ENCODE measurements at places on chromosomes 12 and 14.
A peak's percentile ranks its signal among the peaks of the same experiment; 100 is the strongest.

DNA sequence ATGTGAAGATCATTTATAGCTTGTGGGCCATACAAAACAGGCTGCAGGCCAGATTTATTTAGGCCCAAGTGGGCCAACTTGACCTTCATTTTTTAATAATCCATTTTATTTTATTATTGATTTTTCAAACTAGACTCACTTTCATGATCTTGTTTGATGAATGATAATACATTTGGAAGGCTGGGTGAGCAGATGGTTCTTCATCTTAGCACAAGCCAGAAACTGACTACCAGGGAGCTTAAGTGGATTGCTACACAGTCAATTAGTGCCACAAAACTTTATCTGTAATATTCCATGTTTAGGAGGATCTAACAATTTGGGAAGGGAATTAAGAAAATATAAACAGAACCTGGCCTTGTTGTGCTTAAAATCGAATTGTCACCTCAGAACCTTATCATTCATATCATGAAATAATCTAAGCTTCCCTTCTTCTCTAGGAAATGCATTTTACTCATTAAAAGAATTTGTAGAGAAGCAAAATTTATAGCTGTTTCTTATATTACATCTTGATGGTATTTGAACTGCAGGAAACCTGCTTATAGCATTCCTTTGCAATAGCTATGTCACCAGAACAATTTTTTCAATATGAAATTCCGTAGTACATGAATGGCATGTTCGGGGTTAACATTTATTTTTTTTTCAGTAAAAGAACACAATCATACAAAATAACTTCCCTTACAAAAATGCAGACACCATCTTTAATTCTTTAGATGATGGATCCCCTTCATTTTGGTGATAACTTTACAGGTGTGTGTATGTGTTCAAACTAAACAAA lies 62.0 kb upstream of the CSRP2 start:
- DNase-seq, result no peak

- DNase-seq, result no peak
Observed at GRCh38 chr12:62737188-62737587, 197.8 kb downstream of the PPM1H start.

- no peak for DNase-seq
Observed at GRCh38 chr12:49558526-49558925, 9.4 kb downstream of the MCRS1 start.

DNA sequence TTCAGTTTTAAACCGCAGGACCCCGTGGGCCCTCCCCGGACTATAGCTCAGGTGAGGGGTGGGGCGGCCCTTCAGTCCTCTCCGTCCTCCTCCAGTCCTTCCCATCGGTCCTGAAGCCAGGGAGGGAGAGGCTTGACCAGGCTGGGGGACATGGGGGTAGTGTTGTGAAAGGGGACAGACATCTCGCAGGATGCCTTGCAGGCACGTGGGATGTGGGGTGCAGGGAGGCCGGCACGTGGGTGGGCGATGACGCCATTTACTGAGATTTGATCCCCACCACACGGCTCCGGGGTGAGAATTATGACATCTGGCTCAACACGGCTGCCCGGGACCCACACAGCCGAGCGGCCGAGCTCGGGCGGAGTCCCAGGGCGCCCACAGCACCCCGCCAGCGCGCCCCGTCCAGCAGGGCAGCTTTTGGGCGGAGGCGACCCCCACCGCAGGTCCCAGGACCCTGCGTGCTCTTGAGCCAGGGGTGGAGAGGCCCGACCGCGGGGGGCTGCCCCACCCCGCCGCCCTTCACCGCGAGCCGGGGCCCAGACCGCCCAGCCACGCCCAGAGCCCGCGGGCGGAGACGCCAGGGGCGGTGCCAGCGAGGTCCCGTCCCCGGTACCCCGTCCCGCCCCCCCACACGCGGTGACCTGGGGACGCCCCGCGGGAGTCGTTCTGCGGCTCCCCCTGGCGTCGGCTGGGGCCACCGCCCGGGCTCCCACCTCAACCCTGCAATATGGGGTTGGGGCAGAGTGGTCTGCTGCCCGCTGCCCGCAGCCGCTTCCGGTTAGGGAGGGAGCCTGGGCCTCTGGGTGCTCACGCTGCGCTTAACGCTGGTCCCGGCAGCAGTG lies 3.3 kb upstream of the EXOC3L4 start:
- no peak for DNase-seq

- DNase-seq, result no peak
Observed at GRCh38 chr12:81081726-81082125, 3.8 kb downstream of the ACSS3 start.

GRCh38 chr14:104953896-104954656 lies 24.1 kb downstream of the AHNAK2 start:
- no peak for DNase-seq

GRCh38 chr12:30782316-30783173 lies 27.8 kb upstream of the CAPRIN2 start:
- DNase-seq, result no peak

DNA sequence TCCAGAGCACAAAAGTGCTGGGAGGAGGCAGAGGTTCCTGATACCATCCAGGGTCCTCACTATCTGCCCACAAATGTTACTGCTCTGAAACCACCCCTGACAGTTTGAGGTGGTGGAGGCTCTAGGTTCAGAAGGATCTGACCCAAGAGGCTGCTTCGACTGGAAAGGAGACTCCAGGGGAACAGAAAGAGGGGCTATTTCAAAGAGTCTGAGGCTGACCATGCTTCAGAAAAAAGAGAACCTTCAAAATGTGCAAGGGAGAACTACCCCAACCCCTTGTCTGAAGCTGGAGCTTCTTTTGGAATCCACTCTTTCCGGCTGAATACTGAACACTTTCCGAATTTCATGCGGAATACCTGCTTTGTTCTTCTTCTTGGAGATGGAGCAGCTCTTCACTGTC lies 41.8 kb downstream of the RBM19 start:
- no peak for DNase-seq

DNA sequence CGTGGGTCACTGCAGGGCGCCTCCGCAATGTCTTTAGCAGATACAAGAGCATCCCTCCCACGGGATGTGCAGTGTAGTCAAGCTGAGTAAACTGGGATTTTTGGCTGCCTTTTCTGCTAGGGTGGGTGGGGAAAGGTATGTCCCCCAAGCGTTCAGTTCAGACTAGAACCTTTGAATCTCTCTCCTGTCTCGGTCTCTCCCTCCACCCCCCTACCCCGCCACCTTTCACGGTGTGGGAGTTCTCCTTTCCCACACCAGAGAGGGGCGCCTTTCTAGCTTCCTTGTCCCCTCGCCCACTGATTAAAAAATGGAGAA lies 525 bp upstream of the FAR2 start:
- no peak for DNase-seq

- DNase-seq, result no peak
Observed at GRCh38 chr12:132439333-132439904, 50.5 kb upstream of the FBRSL1 start.

DNA sequence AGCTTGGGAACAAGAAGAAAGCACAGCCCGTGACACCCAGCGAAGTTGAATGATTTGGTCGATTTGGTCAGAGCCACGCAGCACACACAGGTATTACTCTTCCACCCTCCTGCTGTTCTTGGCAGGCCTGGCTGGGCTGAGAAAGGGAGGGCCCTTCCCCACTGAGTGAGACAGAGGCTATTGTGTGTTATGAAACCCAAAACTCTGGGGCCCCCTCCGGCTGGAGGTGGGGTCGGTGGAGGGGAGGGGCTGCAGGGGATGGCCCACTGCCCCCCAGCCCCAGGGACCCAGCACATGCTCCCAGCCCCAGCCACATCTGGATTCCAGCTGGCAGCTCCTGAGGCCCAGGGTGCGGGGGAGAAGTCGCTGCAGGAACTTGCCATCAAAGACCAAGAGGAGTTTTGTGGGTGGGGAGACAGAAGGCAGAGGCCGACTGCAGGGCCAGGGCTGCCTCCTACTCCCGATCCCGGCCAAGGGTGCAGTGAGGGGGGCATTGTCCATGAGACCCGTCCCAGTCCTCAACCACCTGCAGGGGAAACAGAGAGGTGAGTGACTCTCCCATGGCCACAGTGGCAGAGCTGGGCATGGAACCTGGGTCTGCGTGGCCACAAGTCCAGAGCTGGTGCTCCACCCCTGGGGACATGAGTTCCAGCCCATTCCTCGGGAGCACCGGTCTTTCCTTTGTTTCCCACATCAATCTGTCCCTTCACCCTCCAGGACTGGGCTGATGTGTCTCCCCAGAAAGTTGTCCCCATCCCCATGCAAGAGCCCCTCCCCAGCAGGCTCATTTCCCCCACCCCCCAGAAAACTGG lies 8.7 kb downstream of the TMEM119 start:
- no peak for DNase-seq

DNA sequence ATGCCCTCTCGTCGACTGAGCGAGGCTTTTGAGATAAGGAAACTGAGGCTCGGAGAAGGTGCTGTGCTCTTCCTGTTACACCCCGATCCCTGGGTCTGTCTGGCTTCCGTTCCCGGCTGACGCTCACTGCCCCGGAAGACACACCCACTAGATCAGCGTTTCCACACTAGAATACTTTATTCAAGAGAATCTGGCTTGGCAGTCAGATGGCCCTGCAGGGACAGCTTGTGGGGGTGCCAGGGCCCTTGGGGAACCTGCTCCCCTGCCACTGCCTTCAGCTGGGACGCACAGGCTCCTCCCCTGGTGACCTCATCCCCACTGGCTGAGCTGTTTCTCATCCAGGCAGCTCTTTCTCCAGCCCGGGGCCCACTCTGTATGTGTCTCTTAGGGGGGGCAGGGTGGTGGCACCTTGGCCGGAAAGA lies 13.7 kb downstream of the PGF start:
- no peak for DNase-seq

GRCh38 chr14:59711080-59711479 lies 134.5 kb upstream of the CCDC175 start:
- DNase-seq, result no peak

DNA sequence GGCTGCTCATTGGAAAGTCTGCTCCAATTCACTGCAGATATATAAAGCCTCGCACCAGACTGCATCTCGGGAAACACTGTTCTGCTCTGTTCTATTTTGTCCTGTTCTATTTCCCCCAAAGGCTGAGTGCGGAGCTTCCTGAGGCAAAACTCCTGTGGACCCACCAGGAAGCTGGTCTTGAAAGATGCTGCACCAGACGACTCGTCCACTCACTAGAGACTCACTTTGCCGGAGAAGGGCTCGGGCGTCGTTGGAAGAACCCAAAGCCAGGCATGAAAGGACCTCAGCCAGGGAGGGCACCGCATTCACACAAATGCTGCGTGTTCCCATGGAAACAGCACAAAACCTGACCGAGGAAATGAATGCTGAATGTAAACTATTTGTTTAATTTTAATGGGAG lies 331.2 kb upstream of the SFSWAP start:
- DNase-seq, result no peak

GRCh38 chr12:115598871-115599811 lies 678.4 kb downstream of the MED13L start:
- DNase-seq, result peak; percentile 86

DNA sequence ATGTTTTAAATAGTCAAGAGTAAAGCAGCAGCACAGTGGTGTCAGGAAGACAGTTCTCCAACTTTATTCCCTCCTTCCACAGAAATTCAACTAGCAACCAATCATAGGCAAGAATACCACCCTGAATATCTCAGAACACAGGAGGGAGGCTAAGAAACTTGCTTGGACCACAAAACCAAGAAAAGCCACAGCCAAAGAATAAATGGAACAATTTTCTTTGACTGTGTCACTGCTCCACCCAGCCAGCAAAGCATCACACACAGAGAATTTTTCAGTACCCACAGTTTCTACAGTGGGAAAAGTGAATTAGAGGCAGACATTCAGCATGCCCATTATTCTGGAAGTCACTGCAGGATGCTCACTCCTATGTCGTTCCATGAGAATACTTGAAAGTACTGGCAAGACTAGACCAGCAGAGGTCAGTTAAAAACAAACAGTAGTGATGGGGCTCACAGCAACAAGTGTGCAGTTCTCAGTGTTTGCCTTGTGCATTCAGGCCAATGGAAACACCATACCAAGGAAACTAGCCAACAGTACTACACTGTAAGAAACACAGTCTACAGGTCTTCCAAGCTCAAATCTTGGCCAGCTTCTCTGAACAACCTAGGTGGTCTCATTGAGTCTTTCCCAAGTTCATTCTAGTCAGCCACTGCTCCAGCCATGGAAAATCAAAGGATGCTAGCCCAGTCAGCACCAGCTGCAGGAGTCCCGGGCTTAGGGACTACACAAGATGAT lies 56.8 kb upstream of the FOXG1 start:
- no peak for DNase-seq

- DNase-seq, result no peak
Observed at GRCh38 chr12:120167529-120168095, 26.9 kb downstream of the GCN1 start.

GRCh38 chr14:99524804-99525698 lies 43.8 kb downstream of the CCNK start:
- no peak for DNase-seq

- DNase-seq, result peak; percentile 53
Observed at GRCh38 chr14:53011053-53011462, 60.2 kb upstream of the FERMT2 start.

DNA sequence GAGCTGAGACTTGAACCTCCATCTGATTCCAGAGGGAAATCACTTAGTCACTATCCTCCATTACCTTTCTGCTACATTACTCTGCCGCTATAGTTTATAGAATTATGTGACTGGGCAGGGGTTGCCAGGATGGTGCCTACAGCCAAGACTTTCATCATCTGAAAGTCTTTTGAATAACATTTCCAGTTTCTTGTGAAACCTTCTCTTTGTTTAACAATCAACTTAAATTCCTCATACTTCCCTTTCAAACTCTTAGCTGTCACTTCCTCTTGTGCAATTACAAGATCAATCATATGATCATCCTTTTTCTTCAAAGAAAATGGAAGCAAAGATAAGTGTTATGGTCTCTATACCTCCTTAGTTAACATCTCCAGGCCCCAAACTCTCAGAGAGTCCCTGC lies 25.4 kb upstream of the PELI2 start:
- no peak for DNase-seq

- DNase-seq, result no peak
Observed at GRCh38 chr12:20711846-20712245, 16.7 kb downstream of the SLCO1C1 start.

- DNase-seq, result no peak
Observed at GRCh38 chr12:64780531-64781279, 21.5 kb upstream of the GNS start.

Data from COLO829 (cell line).